ENCODE measurements at places on chromosomes 6 and 20.

DNA sequence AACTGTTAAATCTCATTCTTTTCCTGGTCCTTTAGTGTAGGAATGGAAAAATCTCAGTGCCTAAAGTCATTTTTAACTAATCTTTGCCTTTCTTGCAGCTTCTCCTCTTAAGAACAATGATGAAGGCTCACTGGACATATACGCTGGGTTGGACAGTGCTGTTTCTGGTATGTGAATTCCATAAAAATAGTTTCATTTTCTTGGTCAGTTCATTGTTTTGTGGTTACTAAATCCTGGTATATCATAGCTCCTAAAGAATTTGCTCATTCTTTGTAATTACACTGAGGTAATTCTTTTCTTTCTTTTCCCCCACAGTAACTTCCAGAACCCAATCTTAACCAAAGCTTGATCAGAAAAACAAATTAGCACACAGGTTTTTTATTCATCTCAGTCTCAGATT, 23.4 kb downstream of the CASP8AP2 start:
- no peak for DNase-seq

- DNase-seq, result no peak
Measured at GRCh38 chr6:111586554-111586953, 19.1 kb downstream of the TRAF3IP2 start.

DNA sequence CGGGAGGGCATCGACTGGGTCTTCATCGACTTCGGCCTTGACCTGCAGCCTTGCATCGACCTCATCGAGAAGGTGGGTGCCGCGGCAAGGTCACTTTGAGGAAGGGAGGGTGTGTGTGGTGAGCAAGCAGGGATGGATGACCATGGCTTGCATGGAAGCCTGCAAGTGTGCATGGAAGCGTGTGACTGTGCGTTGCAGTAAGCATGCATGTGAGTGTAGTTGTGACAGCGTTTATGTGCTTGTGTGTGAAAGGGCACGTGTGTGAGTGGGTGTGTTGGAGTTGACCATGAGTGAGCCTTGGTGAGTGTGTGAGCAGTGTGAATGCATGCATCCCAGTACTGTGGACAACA, 32.5 kb downstream of the MYH7B start:
- DNase-seq, result no peak

- no peak for DNase-seq
Measured at GRCh38 chr6:140988780-140989179, 1143.9 kb upstream of the GJE1 start.

DNA sequence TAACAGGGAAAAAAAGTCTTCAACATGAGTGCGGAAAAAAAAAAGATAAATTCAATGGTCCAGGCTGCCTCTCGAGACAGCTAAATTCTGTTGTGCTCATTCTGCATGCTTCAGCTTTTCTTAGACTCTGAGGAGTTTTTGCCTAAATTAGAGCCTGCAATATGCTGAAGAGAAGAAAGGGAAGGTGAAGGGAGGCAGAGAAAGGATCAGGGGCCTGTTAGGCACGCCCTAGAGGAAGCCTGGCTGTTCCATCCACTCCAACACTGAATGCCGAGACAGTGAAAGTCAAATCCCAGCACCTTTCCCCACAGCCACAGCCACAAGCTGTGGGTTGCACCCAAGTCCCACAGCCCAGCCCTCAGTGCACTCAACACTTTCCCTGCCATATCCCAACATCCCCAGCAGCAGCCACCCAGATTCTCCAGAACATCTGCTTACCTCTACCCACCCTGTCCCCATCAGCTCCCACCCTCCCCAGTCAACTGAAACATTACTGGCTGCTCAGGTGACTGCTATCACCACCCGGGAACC, 37.3 kb downstream of the PREX1 start:
- no peak for DNase-seq

- peak; percentile 8 for DNase-seq
Measured at GRCh38 chr6:72316675-72317380, 305.0 kb upstream of the KCNQ5 start.

DNA sequence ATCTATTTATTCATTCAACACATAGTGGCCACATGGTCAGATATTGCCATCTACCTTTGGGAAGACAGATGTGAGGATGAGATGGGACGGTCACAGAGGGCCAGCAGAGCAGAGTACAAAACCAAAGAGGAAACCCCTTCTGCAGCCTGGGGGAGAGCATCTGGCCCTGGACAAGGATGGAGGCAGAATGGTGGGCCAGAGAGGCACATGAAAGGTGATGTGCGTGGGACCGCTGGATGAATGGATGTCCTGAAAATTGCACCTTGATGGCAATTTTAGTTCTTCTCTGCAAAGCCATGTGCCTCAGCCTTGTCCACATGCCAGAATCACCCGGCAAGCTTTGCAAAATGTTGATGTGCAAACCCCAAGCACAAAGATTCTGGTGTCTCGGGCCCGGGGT, 77.4 kb upstream of the CD93 start:
- DNase-seq, result no peak

DNA sequence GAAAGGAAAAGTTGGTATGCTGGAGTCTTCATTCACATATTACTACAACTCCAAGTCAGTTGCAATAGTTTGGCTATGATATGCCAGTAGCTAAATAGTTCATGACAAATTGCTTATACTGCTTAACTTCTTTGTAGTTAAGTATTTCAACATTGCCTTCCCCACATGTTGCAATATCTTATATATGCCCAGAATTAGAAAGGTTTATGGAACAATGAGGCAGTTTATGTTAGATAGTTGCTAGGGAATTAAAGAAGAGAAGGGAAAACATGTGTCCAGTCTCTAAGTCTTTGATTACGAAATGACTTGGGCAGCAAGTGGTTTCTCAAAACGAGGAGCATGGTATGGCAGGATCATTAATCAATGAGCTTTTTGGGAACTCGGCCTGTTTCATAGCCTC, 145.8 kb downstream of the PLCB4 start:
- no peak for DNase-seq

DNA sequence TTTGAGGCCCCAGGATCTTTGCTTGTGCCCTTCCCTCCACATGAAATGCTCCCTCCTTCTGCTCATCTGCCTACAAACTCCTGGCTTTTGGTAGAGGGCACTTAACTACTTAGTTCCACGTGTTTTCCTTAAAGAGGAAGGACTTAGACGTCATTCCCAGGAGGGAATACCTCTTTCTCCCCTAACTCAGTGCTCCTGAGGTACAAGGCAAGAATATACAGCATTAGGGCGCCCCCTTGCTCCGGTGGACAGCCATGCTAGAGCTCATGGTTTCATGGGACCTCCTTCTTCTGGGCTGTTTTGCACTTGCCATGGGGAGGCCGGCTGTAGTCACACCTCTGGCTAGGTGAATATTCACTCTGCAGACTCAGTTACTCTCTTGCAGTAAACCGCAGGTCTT, 93.8 kb upstream of the LY86 start:
- no peak for DNase-seq

GRCh38 chr20:62951896-62952372, 575 bp upstream of the SLC17A9 start:
- DNase-seq, result no peak

- peak; percentile 52 for DNase-seq
Measured at GRCh38 chr20:24382331-24382730, 87.1 kb upstream of the SYNDIG1 start.

DNA sequence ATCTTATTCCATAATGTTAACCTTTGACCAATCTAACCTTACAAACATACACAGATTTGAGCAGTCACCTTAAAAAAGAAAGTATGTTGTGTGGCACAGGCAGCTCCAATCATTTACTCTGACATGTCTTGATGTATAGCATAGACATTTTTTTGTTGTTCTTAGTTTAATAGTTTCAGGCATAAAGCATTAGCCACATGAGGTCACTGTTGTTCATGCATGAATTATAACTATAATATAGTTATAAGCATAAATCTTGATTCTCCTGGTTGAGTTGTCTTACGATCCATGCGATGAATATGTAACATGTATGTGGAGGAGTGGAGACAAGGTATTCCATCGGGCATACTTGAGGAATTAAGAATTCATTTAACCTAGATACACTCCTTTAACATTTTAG, 26.1 kb upstream of the NKAIN2 start:
- no peak for DNase-seq

- no peak for DNase-seq
Measured at GRCh38 chr6:118786596-118787453, 107.1 kb upstream of the ASF1A start.

- no peak for DNase-seq
Measured at GRCh38 chr6:136344420-136344819, 54.8 kb upstream of the BCLAF1 start.

- no peak for DNase-seq
Measured at GRCh38 chr6:6221787-6222535, 98.5 kb downstream of the F13A1 start.

- DNase-seq, result no peak
Measured at GRCh38 chr20:38345643-38346042, 639 bp upstream of the LBP start.

DNA sequence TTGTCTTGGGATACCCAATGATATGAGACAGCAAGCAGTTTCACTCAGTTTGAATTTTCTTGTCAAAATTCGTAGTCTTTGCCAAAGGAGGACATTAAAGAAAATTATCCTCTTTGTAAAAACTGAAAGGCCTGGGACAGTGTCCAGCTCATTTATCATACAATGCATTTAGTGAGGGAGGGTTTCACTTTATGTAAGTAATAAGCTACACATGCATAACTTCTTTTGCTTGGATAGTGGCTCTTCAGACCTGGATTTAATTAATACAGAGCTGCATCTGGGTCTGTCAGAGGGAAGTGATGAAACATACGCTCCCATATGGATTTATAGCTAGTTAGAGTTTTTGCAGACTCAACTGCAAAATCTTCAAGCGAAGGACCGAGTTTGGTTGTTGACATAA, 175.6 kb downstream of the PHACTR1 start:
- no peak for DNase-seq

DNA sequence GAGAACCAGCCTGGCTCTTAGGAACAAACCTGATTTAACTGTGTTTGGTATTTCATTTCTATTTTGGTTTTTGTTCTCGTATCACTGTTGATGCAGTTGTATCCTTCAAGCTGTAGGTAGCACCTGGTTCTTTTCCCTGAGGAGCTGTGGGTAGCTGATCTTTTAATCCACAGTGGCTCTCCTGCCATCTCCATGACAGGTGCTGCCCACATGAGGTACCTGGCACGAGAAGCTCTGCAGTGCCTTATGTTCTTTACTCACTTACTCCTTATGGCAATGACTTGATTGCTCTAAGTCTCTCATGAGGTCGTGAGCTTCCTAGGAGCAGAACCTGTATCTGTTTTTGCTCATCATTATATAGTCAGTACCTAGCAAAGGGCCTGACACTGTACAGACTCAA, 74.3 kb upstream of the EMILIN3 start:
- no peak for DNase-seq

GRCh38 chr20:31485450-31486339, 10.6 kb downstream of the REM1 start:
- DNase-seq, result peak; percentile 86

GRCh38 chr6:115524821-115525220, 535.9 kb downstream of the FRK start:
- DNase-seq, result no peak

- no peak for DNase-seq
Measured at GRCh38 chr20:64160526-64161355, 3.5 kb upstream of the MYT1 start.

GRCh38 chr6:75438442-75439116, 55.0 kb downstream of the FILIP1 start:
- DNase-seq, result no peak

DNA sequence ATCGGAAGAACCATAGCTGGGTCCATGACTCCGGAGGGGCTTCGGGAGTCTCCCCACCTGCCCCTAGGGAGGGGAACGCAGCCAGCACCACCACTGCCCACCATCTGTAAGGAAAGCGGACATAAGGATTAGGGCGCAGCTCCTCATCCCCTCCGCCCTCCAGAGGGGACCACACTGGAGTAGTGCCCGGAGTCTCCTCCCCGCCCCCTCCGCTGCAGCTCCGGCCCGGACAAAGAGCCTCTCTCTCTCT, 628 bp downstream of the SLC35B2 start:
- DNase-seq, result peak; percentile 61

DNA sequence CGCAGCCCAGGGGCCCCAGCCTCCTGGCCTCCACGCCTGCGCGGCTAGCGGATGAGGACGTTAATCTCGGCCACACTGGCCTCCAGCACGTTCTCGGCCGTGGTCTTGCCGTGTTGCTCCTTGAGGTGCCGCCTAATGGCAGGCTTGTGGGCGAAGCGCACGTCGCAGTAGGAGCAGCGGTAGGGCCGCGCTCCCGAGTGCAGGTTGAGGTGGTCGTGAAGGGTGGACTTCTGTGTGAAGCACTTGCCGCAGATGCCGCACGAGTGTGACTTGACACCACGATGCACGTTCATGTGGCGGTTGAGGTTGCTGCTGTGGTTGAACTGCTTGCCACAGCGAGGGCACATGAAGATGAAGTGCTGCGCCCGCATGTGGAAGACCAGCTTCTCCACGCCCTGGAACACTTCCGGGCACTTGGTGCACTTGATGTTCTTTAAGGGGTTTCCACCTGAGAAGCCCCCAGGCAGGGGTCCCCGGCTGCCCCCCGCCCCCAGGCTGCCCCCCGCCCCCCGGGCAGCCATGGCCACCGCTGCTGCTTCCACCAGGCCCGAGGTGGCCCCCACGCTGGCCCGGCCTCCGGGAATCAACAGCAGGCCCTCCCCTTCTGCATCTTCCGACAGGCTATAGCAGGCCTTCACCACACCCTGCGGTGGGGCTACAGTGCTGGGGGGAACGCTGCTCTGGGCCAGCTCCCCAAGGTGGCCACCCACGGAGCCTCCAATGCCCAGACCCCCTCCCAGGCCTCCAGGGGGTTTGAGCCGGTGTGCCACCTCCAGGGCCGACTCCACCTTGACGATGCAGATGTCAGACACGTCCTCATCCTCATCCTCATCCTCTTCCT, 1.8 kb downstream of the ZBTB12 start:
- DNase-seq, result peak; percentile 31

GRCh38 chr6:4212588-4212987, 77.2 kb upstream of the ECI2 start:
- DNase-seq, result no peak

DNA sequence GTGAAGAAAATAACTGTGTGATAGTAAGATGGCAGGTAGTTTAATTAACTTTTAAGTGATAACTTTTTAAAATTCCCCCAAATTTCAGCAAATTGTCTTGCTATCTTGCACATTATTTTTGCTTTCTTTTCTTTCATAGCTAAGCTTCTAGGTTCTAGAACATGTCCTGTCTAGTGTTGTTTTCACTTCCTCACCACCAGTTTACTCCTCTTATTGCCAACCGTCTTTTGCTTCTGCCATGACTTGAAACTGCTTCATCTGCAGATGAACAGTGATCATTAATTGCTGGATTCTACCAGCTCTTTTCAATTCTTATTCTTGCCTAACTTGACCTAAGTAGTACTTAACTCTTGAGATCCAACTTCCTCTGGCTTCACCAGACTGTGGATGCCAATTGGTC, 137.8 kb downstream of the CENPW start:
- DNase-seq, result no peak

GRCh38 chr6:49739423-49739822, 4.8 kb downstream of the CRISP3 start:
- DNase-seq, result no peak

DNA sequence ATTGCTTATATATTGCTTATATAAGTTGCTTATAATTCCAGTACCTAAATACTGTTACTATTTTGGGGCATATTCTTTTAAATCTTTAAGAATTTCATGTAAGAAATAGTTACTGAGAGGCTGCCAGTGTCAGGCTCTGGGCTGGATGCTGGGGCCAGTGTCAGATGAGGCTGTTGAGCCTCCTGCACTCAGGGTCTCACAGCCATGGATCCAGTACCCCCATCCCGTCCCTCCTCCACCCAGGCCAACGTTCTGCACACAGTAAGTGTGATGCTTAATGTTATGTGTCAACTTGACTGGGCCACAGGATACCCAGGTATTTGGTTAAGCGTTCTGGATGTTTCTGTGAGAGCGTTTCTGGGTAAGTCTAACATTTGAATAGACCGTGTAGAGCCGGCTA, 119.5 kb upstream of the PMEPA1 start:
- no peak for DNase-seq

GRCh38 chr6:169075915-169076654, 177.6 kb downstream of the THBS2 start:
- no peak for DNase-seq
